ENCODE measurements at places on chromosomes 1 and 21.

DNA sequence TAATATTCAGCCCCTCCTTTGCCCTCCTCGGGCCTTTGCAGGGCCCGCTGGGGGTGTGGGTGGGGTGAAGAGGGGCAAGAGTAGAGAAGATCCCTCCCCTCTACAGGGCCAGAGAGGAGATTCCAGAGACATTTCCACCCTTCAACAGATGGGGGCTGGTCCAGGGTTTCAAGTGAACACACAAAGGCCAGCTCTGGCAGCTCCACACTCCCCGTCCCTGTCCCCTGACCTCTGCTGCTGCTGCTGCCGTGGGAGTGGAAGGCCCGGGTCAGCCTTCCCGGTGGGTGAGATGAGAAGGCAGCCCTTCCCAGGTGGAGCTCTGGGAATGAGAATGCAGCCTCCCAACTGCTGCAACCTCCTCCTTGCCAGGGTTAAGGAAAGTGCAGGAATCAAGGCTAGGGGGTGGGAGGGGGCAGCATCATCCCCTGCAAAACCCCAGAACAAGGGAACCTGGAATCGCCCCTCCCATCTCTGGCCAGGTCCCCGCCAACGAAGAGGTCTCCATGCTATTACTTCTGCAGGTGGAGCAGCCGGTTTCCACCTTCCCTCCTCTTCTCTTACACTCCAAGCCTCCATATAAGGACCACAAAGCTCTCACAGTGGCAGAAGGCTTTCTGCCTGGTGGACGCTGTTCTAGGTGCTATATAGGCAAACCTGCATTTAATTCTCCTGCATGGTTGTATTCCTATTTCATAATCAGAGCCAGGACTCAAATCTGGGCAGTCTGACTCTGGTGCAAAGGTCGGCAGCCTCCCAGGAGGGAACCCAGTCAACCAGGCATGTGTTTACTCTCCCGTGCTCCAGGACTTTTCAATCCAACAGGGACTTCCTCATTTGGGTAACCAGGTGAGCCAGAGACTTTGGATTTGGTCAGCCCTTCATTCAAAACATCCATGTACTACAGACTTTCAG is 22.9 kb upstream of the ARHGEF10L start:
- no peak for DNase-seq

- DNase-seq: no peak
Observed at GRCh38 chr1:10337436-10337835, 61.4 kb upstream of the PGD start.

GRCh38 chr21:26795866-26796329 is 49.3 kb downstream of the ADAMTS1 start:
- DNase-seq: peak; percentile 38

DNA sequence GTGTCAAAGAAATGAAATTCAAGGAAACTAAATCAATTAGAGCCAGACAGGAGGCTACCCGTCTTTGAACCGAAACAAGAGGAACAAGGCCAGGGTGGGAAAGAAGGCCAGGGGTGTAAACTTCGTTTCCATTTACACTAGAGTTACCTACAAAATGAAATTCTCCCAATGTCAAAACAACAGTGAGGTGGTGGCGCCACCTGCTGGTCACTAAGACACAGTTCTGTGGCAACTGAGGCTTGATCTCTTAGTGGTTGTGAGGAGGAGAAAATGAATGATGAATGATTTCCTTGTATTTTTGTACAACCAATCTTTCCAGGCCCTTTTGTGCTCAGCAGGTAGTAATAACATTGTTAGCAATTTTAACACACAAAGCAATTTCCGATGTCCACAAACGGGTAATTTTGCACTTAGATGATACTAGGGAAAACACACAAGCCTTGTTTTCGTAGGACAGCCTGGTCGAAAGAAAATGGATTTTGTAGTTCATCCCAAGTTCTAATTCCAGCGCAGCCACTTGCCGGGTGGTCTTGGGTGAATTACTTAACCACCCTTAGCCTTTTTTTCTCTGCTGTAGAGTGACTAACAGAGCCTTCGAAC is 54.8 kb upstream of the SOD1 start:
- no peak for DNase-seq

DNA sequence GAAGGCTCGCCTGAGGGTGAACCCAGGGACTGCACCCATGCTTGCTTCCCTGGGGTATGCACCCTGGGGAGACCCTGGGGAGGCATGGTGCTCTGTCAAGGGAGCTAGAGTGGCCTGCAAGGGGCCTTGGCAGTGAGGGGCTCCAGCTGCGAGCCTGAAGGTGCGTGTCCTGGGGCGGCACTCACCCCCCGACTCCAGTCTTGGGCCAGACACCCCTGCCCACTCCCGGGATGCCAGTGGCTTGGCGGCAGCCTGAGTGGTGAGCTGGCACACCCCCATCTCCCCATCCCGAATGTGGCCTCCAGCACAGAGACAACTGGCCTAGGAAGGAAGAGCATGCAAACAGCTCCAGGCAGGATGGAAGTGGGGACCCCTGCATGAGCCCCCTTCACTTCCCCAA is 2.6 kb downstream of the SUMO3 start:
- no peak for DNase-seq

DNA sequence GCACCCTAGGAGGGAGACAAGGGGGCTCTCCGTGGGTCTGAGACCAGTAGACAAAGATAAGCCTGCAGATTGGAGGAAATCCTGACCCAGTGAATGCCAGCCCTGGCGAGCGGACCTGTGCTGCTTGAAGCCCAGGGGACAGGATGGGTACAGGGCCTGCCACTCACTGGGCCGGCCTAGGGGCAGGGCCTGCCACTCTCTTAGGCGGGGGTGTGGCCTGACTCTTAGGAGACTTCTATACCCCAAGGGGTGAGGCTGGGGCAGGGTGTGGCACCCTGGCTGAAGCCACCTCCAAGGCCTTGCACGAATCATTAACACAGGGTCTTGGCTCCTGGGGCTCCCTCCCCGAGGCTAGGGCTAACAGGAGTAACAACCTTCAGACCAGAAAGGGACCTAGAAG is 30.7 kb downstream of the TRIM62 start:
- DNase-seq: no peak
